Activated CD4-positive, alpha-beta T cell treated with anti-CD3 and anti-CD28 coated beads, Interleukin-2, amount 50 U/mL, for 4 hours (primary cell): ENCODE measurements at places on chromosomes 5 and 9.

- DNase-seq, result no peak
Measured at GRCh38 chr5:119356612-119357188, 881 bp downstream of the TNFAIP8 start.

DNA sequence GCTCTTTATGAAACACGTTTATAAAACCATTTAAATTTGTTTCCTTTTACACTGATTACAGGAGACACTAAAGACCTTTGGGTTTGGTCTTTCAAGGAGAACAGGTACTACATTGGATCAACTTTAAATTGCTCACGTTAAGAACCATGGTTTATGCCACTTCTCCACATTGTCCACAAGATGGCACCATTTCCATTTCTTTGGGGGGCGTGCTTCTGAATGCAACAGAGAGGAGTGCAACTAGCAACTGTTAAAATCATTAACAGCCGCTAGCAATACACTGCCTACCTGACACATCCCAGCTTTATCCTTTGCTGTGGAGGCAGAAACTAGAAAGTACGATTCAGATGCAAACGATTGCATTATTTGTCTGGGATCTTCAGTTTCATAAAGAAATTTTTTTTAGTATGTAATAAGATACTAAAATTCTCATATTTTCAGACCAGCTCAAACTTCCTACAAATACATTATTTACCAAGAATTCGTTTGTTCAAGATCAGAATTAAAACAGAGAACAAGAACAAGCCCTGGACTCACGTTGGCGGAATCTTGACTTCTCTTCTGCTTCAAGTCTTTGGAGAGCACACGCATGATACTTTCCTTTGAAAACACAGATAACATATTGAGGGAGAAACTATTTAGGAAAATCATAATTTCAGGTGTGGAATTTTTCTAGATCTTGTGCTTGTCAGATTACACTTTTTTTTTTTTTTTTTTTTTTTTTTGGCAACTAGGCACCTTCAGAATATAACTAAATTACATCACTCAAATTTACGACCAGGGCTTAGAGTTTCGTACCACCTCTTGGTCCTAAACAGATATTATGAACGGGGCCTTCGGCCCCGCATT, 702 bp downstream of the CDC20B start:
- DNase-seq, result peak; percentile 41

DNA sequence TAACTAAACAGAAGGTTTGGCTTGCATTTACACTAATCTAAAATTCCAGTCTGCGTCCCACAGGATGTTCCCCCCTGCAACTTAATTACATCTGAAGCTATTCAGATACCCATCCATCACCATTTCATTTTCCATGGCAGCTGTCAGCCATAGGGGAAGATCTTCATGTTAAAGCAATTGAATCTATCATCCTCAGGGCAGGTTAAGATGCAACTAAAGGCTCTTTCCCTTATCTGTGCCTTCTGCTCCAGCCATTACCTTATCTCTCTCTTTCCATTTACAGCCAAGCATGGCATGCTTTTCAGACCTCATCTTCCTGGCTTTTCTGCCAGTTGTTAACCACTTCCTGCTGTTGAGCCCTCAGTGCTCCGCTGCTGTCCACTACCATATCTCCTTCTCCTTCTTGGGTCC, 15.8 kb upstream of the HACD4 start:
- no peak for DNase-seq

DNA sequence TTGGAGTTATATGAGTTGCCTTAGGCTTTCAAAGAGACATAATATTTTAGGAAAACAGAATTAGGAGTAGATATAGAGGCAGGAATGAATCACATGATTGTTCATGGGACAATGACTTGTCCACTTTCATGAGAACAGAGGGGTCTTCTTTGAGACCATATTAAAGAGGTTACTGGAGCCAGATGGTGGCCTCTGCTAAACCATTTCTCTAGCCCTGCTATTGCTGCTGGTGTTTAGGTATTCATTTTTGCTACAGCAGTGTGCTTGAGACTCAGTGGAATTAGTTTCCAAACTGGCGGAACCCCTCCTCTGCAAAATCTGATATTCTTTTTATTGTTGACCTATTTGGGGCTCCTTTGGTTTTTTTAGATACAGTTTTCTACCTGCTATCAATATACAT, 31.3 kb downstream of the GRAMD2B start:
- no peak for DNase-seq
